ENCODE measurements at places on chromosomes 7 and 10.

- DNase-seq, result no peak
Observed at GRCh38 chr10:71961831-71962230, 2.4 kb upstream of the CHST3 start.

DNA sequence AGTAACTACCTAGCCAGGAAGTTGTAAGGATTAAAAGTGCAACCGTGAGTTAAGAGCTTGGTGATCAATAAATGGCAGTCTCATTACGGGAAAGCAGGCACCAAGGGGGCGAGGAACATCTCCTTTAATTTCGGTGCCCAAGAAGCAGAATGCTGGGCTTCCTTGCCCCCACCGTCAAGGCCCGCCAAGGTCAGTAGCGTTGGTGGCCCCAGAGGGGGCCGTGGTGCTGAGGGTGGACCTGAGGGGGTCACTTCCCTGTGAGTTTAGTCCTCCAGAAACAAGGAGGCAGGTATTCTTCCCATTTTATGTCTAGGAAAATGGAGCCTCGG lies 408 bp upstream of the MINDY4 start:
- DNase-seq, result no peak

DNA sequence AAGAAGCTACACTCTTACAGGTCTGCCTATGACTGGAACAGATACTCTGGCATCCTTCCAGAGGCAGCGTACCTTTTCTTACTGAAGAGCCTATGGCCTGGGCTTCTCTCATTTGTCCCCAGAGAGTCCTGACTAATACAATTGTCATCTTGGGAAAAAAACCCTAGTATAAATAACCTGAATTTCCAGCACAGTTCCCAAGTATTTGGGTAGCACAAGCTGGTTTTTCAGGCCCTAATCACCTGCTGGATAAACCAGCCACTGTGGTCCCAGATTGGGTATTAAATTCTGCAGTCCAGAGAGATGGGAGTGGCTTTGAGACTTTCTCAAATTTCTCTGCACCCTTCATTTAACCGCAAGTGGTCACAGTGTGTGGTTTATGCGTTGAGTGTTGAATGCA lies 186.8 kb upstream of the NEBL start:
- no peak for DNase-seq

DNA sequence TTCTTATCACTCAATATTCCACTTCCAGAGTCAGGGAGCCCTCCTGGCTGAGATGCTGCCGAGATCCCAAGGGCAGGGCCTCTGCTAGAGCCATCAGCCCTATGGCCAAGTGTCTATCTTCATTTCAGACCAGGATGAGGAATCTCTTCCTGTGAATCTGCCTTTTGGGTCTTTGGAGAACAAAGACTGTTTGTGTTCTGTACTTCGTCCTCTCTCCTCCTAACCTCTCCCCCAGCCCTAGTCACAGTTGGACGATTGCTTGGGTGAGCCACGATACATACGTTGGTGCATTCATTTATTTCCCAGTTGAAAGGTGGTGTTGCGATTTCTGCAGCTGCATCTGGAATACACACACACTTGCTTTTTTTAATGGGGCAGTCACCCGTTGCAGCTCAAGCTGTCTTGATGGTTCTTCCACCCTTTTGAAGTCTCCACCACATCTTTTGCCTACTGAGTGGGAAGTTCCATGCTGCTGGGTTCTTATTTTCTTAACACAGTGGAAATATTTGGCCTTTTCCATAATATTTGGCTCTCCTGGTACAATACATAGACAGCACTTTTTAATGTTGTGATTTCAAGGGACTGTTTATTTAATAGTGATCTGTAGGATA lies 26.7 kb downstream of the SH3PXD2A start:
- DNase-seq, result no peak

- DNase-seq, result no peak
Observed at GRCh38 chr7:89001306-89001705, 205.8 kb upstream of the TEX47 start.

DNA sequence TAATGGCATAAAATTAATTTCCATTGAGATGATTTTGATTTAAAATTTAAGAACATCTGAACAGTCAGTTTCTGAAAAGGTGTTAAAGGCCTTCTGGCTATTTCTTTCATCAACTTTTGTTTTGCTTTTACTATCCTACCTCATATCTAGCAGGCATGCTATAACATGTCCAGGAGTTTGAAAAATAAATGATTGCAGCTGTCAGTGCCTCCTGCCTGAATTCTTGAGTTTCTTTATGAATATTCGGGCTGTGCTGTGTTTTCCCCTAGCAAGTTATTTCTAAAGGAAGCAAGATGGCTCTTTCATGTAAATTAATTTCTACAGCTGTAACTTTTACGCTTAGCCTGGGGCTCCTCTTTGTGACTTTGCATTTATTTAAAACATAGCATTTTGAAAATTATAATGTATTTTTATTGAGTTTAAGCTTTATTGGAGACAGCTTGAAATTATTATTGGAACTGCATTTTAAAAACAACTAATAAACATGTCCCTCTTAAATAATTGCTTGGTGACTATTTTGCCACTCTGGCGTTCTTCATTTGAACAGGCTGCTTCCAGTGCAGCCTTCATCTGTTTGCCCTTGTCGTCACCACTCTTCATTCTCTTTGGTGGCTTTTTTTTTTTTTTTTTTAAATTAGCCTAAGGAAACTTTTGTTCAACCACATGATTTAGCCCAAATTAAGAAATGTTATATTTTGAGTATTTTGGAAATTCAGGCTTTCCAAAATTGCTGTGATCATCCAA lies 1083.4 kb upstream of the LRRN3 start:
- DNase-seq, result no peak

- DNase-seq, result no peak
Observed at GRCh38 chr7:31028417-31028992, 23.6 kb upstream of the ADCYAP1R1 start.
